Mononuclear cell (primary cell): ENCODE measurements at places on chromosomes 5 and 9. TPM values are rescaled to one million over a fixed set of nuclear protein-coding genes. Genes with fewer than 3 reads are reported as not detected.

OR1Q1 gene
- not detected for total RNA-seq

PROB1 gene
- total RNA-seq: 0.21 TPM

PCDHB2 gene
- total RNA-seq: 0.10 TPM

FBP2 gene
- not detected for total RNA-seq

KCNT1 gene
- 0.10 TPM for total RNA-seq

IFNK gene
- total RNA-seq: not detected

ZDHHC11 gene
- total RNA-seq: 1.2 TPM
